Left hindlimb (tissue), 1 donor: ENCODE measurements at places on chromosomes 3 and 15.

DNA sequence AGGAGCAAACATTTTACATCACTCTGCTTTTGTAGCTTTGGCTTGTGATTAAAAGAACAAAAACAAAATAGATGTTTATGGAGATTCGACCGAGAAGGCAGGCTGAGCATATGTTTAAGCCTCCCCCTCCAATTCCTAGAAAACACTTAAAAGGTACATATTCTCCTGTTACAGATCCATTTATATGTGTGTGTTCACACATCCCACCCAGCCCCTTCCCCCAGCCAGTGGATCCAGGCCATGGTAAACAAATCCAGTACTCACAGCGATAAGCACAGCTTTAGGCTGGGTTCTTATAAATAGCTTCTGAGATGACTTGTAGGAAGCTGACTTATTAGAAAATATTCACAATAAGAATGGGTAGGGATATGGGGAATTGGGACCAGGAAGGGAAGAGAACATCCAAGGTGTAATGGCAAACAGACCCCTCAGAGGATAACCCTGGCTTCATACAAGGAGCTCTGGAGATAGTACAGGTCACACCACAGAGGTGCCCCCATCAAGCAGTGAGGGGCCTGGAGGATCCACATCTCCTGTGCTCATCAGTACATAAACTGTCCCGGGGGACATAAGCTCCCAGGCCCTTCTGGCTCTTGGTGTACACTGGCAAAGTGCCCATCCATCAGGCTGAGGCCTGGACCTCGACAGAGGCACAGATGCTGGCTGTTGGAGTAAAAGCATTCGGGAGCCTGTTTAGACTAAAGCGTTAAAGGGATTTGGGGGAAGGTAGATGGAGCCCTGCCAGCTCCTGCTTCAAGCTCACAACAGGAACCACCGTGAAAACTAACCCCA is 70.0 kb upstream of the UBE2E1 start:
- no peak for DNase-seq

- DNase-seq, result no peak
Observed at GRCh38 chr3:4856136-4856535, 123.1 kb upstream of the BHLHE40 start.

DNA sequence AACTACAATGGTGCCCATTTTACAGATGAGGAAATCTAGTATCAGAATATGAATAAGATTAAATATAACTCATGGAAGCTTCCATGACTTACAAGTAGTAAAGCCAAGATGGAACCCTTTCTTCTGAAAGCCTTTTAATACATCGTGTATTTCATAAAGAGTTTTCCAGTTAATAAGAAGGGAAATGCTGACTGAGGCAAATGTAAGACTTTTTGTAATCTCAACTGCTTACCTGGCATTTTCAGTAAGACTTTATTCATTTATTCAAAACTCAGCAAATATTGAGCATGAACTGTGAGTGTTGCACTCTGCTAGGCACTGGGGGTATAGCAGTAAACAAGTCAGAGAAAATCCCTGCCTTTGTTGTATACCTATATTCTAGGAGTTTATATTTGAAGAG is 256.4 kb upstream of the THRB start:
- no peak for DNase-seq

- no peak for DNase-seq
Observed at GRCh38 chr3:11204697-11205348, 50.5 kb downstream of the HRH1 start.

DNA sequence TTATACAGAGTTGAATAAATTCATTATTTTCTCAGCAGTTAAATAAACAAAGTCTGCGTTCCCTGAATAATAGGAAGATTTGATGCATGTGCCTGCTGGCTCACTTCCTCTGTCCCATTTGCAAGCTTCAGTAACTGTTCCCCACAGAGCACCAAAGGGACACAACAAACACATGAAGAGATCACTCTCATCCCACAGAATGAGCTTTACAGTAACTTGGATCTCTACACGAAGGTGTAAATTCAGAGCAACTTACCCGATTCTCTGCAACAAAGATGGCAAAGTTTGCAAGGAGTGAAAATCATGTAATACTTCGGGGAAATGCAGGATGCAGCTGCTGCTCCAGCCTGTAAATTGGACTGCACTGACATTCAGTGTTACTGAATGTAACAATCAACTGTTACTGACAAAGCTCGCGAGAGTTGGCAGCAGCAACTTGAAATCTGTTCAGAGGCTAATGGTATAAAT is at the start of gene BCHE:
TSS of gene BCHE (minus strand) at position 366 of the 468 bp plus-strand sequence. CDS start 6,390 bp downstream, outside the sequence.
- peak; percentile 66 for DNase-seq

- no peak for DNase-seq
Observed at GRCh38 chr3:72590732-72591221, 257.5 kb downstream of the SHQ1 start.

- no peak for DNase-seq
Observed at GRCh38 chr3:168123201-168124176, 27.8 kb upstream of the GOLIM4 start.

DNA sequence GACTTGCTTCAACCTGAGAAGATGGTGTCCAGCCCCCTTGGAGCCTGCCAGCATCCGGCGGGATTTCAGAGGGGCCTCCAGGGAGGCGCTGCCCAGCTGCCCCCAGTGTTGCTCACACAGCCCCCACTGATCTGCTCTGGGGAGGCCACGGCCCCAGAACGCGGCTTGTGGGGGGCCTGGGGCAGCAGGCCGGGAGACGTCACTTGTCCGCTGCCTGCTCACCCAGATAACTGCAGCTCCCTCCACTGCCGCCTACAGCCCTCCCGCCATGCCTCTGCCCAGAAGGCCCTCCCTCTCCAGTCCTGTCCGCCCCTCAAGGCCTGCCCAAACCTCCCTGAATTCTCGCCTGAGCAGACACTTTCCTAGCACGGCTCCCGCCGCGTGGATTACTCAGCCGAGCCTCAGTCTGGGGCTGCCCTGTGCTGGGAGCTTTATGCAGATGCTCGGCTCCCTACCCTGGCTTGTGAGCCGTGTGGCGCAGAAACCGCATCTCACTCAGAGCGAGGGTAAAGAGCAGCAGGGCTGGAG is 17.2 kb upstream of the ADIPOQ start:
- peak; percentile 56 for DNase-seq

DNA sequence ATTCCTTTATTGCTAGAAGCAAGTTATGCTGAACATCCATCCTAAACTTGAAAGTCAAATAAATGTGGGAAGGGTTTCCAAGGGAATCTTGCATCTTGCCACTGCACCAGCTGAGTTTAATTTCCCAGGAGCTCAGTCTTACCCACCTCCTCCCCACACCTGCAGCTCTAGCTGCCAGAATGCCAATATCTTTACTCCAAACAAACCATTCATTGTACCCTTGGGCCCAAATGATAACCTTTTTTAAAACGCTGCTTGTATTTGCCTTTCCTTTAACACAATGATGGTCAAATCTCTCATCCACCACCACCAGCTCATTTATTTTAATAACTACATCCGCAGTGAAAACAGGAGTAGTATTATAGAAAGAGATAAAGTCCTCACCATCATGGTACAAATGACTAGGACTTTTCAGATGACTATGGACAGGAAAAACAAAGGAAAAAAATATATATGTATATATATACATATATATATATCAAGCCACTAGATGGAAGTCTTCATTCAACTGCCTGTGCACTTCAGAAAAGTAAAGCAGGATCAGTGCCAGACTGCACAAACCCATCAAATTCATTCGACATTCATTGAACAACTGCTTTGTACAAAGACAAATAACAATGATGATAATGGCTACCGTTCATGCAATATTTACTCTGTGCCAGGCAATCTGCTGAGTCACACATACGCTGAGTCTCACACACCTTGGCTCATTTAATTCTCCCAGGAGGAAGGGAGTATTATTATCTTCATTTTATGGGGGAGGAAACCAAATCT is 44.0 kb downstream of the BFSP2 start:
- no peak for DNase-seq

DNA sequence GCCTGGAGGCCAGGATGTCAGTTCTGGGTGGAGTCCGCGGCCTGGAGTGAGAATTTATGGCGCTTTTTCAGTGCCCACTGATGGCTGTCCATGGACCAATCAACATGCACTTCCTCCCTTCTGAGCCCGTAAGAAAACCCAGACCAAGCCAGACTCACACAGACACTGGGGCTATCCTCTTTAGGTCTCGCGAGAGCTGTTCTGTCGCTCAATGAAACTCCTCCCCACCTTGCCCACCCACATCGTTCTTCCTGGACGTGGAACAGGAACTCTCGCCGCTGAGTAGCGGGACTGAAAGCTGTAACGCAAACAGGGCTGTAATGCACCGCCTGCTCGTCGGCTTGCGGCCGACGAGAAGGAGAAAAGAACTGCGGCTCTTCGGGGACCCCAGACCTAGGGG is 833.0 kb upstream of the CADM2 start:
- no peak for DNase-seq
